ENCODE measurements at places on chromosomes 7 and 10.

GRCh38 chr7:130500463-130500862 lies 8.6 kb downstream of the MEST start:
- no peak for DNase-seq

DNA sequence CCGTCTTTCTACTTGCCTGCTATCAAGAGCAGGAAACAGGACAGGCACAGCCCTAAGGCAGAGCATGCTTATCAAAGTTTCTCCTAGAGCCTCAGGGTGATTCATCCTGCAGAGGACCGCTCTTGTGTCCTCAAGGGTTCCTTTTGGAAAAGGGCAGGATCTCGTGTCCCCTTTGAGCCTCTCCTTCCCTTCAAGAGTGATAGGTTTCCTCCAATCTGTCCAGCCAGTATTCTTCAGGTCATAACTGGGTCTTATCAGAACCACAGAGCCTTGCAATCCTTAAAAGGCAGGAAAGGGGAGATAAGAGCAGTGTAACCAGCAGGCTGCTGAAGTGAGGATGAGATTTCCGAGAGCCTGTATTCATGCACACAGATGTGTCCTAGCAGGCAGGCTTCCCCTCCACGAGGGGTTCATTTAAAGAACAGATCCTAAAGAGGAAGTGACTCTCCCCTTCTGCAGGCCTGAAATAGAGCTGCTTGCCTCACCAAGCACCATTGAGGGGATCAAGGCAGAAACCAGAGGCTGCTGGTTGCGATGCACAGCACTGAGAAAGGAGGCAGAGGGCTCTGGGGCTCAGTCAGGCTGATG lies 90.5 kb upstream of the SVIL start:
- DNase-seq, result no peak

DNA sequence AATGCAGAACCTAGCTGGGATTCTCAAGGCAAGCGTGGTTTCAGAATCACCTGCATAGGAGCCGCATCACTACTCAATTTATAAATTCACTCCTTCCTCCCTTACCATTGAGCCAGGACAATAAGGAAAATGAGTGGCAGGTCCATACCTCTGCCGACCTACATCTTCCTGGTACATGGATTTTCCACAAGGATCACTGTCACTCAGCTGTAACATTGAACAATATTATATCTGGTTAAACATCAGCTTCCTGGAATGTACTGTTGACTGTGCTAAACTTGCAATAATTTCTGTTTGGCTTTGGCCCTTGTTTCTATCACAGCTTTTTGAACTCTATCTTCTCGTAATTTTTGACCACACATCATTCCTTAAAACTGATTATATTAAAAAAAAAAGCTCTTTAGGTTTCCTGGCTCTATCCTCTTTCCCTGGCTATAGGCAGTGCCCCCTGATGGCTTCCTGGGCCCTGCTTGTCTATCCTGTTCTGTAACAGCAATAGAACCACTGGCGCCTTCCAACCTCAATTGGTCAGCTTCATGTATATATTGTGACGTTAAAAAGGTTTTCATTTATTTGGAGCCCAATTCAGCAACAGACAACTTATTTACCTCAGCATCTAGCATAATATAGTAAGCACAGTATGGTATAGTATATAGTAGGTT lies 59.2 kb downstream of the RNLS start:
- DNase-seq, result no peak

GRCh38 chr10:76306856-76307255 lies 875.4 kb downstream of the LRMDA start:
- no peak for DNase-seq

- peak; percentile 53 for DNase-seq
Measured at GRCh38 chr7:107463139-107464078, 6.4 kb upstream of the GPR22 start.

- no peak for DNase-seq
Measured at GRCh38 chr7:12549106-12549505, 21.4 kb upstream of the SCIN start.

GRCh38 chr10:21194510-21194993 lies 297.4 kb upstream of the NEBL start:
- no peak for DNase-seq

DNA sequence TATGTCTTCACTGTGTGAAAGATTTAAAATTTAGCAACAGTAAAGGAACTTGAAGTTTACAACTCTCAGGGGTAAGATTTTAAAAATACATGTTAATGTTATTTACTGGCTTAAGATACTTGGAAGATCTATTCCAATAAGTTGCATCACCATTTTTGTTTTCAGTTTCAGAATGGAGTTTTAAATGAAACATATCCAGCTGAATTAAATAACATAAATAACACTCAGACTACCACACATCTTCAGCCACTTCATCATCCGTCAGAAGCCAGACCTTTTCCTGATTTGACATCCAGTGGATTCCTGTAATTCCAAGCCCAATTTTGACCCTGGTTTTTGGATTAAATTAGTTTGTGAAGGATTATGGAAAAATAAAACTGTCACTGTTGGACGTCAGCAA lies 44.3 kb downstream of the AHR start:
- DNase-seq, result no peak

DNA sequence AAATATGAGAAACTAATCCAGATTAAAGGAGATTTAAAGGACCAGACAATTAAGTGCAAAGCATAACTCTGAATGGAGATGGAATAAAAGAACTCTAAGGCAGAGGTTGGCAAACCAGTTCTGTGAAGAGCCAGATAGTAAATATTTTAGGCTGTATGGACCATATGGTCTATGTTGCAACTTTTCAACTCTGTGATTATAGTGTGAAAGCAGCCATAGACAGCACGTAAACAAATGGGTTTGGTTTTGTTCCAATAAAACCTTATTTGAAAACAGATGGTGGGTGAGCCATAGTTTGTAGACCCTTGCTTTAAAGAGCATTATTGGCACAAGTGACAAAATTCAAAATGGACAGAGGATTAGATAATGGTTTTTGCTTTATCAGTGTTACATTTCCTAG lies 884.1 kb downstream of the CCSER2 start:
- DNase-seq, result no peak

GRCh38 chr7:44953156-44953555 lies 25.7 kb downstream of the MYO1G start:
- no peak for DNase-seq

All from posterior cingulate gyrus (tissue), 11 donors.